ENCODE measurements at places on chromosomes 2 and 18.

- DNase-seq, result peak; percentile 35
Observed at GRCh38 chr2:196750977-196751631, 48.4 kb downstream of the GTF3C3 start.

GRCh38 chr2:180364719-180365118, 357.6 kb upstream of the CWC22 start:
- DNase-seq, result no peak

GRCh38 chr2:88765154-88765888, 73.8 kb downstream of the RPIA start:
- DNase-seq, result peak; percentile 26

- no peak for DNase-seq
Observed at GRCh38 chr2:127400897-127401756, 13.4 kb upstream of the MAP3K2 start.

GRCh38 chr2:68978098-68978497, 3.7 kb downstream of the GKN1 start:
- no peak for DNase-seq

DNA sequence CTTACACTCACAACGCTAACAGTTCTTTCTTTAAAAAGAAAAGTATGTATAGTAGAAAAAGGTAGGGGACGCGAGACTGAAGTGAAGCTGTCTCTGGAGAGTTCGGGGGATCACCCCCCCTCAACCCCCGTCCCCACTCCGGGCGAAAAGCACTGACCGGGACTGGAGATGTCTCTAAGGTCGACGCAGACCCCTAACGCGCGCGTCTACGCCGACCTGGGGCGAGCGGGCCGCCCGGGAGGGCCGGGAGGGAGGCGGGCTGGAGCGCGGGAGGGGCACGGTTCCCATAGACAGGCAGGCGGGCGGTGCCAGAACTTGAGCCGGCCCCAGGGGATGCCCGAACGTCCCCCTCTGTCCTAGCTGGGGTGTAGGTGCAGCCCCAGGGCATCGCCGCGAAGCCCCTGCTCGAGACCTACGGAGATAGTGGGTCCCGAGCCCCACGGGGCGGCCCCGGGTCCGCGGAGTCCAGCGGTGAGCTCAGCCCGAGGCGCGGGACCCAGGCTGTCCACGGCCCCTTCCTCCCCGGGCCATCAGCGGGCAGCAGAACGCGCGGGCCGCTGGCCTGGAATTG, 82.2 kb downstream of the CHRNA1 start:
- no peak for DNase-seq

DNA sequence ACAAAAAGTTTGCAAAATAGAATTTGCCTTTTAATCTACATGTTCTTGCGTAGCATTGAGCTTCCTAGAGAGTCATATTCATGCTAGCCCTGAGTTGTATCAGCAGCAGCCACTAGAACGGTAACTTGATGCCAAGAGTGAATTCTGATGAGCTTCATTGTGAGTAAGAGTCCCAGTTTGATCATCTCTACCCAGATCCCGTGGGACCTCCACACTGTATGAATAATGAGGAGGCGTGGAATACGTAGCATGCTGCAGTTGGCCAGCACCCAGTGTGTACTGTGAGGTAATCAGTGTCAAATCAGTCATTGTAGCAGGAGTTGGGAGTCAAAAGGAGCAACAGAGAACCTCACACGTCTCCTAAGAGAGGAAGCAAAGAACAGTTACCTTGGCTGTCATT, 197.9 kb downstream of the NEDD4L start:
- DNase-seq, result peak; percentile 44

GRCh38 chr2:192091476-192091875, 103.3 kb downstream of the TMEFF2 start:
- DNase-seq, result no peak

- no peak for DNase-seq
Observed at GRCh38 chr2:892892-893291, 57.8 kb upstream of the SNTG2 start.

- DNase-seq, result no peak
Observed at GRCh38 chr2:241974851-241975592, 105.5 kb downstream of the RTP5 start.

DNA sequence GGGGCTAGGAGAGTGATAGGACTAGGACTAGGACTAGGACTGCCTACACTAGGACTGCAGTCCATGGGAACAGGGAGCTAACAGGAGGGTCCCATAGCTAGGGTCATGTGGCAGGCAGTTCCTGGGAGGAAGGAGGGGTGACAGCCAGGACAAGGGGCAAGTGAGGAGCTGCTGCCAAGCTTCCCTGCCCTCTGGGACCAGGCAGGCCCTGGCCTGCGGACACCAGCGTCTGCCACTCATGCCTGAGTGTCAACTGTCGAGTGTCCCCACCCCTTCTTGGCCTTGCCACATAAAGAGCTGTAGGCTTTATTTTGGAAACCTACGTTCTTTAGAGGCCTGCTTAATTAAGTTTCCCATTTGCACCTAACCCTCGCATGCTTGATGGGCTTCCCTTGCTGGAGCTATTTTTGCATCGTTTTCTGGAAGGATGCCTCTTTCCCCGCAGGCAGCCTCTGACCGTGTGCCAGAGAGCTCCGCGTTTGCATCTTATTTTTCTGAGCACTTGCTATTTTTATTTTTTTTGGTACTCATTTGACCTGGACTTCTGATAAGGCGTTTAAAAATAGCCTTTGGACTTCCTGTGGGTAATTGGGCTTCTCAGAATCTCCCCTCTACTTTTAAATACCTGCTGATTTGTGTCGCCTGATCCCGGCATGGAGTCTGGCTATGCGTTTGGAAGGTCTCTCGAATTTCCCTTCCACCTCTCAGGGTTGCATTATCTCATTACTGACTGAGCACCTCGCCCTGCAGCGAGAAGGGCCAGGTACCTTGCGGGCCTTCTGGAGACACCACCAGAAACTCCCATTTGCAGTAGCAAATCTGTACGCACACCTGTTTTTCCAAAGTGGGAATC, 66.4 kb downstream of the SH3RF3 start:
- DNase-seq, result no peak

DNA sequence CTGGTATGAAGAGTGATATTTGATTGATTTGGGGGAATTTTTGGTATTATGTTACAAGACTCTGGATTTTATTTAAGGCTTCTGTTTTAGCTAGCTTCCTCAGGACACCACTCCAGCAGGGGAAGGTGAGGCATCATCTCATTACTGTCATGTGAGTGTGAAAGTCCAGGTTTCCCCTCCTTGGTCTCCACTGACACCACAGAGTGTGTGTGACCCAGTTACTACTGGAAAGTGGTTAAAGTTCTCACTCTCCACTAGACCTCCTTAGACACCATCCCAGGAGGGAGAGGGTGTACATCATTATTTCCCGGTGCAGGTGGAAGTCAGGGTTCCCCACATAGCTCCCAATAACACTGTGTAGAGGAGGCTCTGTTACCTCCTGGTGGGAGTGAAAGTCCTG, 35.8 kb upstream of the EPG5 start:
- no peak for DNase-seq

GRCh38 chr2:130371723-130372054, 15.8 kb downstream of the PTPN18 start:
- no peak for DNase-seq

- no peak for DNase-seq
Observed at GRCh38 chr2:12428324-12428723, 288.4 kb upstream of the TRIB2 start.

- no peak for DNase-seq
Observed at GRCh38 chr2:27723372-27724144, 48.0 kb upstream of the MRPL33 start.

DNA sequence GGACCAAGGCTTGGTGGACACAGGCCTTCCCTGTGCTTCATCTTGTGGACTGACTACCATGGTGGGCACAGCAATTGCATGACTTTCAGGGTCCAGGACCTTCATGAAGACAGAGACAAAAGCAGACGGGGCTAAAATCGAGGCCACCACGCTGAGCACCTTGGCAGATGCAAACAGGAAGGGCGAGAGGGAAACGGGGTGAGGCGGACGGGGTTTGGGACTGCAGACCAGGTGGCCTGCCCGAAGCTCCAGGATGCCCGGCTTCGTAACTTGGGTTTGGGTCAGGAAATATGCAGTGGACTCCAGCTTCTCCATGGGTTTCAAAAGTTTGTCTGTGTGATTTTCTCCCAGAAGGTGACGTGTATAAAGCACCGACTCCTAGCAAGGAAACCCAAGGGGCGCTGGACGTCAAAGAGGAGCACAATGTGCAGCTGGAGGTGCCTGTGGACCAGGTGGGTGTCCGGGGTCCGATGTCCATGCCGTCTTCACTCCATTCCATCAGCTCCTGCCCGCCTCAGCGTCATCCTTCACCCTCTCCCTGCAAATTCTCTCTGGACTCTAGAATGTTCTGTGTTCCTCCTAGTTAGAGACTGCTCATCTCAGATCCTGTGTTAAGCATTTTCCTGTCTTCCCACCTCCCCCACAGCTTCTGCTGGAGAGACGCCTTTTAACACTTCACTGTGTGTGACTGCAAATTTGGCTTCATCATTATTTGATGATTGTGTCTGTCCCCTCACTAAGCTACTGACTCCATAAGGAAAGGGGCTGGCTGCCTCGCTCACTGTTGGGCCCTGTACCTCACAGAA, 65.8 kb downstream of the DCDC2C start:
- DNase-seq, result no peak

- no peak for DNase-seq
Observed at GRCh38 chr2:128413014-128413717, 94.5 kb upstream of the HS6ST1 start.

- no peak for DNase-seq
Observed at GRCh38 chr2:73081181-73081671, 9.7 kb upstream of the SFXN5 start.

DNA sequence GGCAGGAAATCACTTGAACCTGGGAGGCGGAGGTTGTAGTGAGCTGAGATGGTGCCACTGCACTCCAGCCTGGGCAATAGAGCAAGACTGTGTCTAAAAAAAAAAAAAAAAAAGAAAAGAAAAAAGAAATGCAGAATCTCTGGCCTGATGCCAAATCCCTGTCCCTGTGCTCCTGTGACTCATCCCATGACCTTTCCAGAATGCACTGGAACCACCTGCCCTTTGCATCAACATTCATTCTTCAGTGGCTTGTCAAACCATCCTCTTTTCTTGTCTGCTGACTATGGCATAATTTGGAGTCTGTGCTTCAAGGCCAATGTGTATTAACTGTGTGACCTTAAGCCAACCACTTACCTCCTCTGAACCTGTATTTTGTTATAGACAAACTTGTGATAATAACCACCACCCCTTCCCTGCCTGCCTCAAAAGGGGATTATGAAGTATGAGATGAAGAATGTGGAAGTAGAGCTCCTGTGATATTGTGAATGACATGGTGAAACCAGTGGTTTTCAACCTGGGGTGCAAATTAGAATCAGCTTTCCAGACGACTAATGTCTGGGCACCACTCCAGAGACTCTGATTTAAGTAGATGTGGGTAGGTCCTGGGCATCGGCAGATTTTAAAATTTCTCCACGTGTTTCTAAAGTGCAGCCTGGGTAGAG, 189.3 kb downstream of the CLIP4 start:
- DNase-seq, result no peak

- DNase-seq, result no peak
Observed at GRCh38 chr2:6845312-6845711, 20.4 kb downstream of the CMPK2 start.

GRCh38 chr2:113080134-113080533, 12.4 kb downstream of the IL1F10 start:
- peak; percentile 53 for DNase-seq

DNA sequence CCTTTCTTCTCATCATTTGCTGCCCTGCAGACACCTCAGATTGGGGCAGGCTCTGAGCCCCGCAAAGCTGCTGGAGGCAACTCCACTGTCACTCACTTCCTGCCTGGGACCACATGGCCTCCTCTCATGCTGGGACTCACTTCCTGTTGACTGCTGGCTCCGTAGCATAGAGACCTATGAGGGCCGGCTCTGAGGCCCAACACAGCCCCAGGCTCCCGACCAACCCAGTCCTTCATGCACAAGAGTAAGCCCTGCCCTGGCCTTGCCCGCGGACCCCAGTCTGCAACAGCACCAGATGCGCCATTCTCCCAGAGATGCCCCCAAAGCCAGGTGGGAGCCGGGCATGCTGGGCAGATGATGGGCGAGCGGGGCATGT, 55.7 kb downstream of the DNMT3A start:
- no peak for DNase-seq

- no peak for DNase-seq
Observed at GRCh38 chr2:186717320-186718007, 23.6 kb downstream of the FAM171B start.

DNA sequence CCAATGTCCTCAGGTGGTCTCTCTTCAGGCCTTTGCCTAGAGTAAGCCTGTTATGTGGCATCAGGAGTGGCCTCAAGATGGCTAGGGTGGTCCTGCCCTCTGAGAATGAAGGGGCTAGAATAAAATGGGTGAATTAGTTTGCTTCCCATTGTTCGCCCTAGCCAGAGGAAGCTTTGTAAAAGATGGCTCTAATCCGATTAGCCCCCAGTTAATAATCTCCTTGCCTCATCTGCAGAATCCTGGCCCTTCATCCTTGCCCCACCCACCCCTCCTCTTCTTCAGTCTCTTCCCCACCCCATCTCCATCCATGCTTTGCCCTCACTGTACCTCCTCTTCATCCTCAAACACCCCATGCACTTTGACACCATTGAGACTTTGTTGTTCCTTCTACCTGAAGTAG, 57.4 kb upstream of the LGALSL start:
- DNase-seq, result no peak

- DNase-seq, result no peak
Observed at GRCh38 chr2:164464376-164464775, 156.9 kb downstream of the GRB14 start.

GRCh38 chr2:20351555-20352229, 1.0 kb upstream of the PUM2 start:
- peak; percentile 36 for DNase-seq

DNA sequence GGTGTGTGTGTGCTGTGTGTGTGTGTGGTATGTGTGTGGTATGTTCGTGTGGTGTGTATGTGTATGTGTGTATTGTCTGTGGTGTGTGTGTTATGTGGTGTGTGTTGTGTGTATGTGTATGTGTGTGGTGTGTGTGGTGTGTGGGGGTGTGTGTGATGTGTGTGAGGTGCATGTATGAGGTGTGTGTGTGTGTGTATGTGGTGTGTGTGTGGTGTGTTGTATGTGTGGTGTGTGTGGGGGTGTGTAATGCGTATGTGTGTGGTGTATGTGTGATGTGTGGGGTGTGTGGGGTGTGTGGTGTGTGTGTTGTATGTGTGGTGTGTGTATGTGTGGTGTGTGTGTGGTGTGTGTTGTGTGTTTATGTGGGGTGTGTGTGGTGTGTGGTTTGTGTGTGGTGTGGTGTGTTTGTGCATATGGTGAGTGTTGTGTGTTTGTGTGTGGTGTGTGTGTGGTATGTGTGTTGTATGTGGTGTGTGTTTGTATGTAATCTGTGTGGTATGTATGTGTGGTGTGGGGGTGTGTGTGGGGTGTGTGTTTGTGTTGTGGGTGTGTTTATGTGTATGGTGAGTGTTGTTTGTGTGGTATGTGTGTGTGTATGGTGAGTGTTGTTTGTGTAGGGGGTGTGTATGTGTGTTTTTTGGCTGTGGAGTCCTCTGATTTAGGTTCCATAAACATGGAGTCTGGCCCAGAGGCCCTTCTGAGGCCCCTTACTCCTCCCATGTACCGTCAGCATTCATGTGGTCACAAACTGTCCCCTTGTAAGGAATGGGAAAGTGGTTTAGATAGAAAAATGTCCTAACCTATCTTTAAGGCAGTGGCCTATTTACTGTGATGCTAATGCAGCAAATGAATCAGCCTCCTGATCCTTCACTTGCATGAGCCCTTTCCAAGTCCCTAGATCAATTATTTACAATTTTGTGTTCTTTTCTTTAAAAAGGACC, 116.0 kb downstream of the ALPK2 start:
- no peak for DNase-seq
